ENCODE measurements at places on chromosomes 1 and 21.

DNA sequence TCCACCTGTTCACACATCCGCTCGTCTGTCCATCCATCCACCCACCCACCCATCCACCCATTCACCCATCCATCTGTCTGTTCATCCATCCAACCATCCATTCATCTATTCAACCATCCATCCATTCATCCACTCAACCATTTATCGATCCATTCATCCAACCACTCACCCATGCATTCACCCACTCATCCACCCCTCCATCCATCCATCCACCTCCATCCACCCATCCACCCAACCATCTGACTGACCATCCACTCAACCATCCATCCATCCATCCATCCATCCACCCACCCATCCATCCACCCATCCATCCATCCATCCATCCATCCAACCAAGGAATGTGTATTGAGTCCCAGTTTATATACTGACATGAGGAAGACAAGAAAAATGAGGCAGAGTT lies 73.1 kb downstream of the UMODL1 start:
- no peaks in the 10 kb centered on the region for H3K27me3 ChIP-seq
- H3K4me1 ChIP-seq, result peaks cover 7% of the 10 kb centered on the region
- no peak overlapping the region for H3K27ac ChIP-seq
- no peaks in the 10 kb centered on the region for H3K36me3 ChIP-seq

- H3K4me1 ChIP-seq, result peaks cover 9% of the 10 kb centered on the region
- no peak overlapping the region for H3K27ac ChIP-seq
- DNase-seq, result no peak
- no peak overlapping the region for H3K4me3 ChIP-seq
- H3K36me3 ChIP-seq, result no peaks in the 10 kb centered on the region
Measured at GRCh38 chr1:228992044-228992443, 256.8 kb downstream of the RHOU start.

GRCh38 chr1:94753171-94753972 lies 66.8 kb upstream of the SLC44A3 start:
- H3K27ac ChIP-seq, result peak overlapping the region; percentile 29
- H3K4me3 ChIP-seq, result no peak overlapping the region
- no peak for DNase-seq
- H3K27me3 ChIP-seq, result no peaks in the 10 kb centered on the region
- no peaks in the 10 kb centered on the region for H3K36me3 ChIP-seq

GRCh38 chr1:156493742-156494141 lies 6.8 kb downstream of the MEF2D start:
- peak overlapping the region; percentile 13 for H3K4me3 ChIP-seq
- H3K4me1 ChIP-seq, result peaks cover 100% of the 10 kb centered on the region
- H3K27me3 ChIP-seq, result no peaks in the 10 kb centered on the region
- DNase-seq, result no peak
- no peaks in the 10 kb centered on the region for H3K36me3 ChIP-seq
- H3K27ac ChIP-seq, result peak overlapping the region; percentile 79

GRCh38 chr1:53734650-53735211 lies 4.2 kb downstream of the GLIS1 start:
- H3K4me3 ChIP-seq, result no peak overlapping the region
- DNase-seq, result no peak
- no peaks in the 10 kb centered on the region for H3K36me3 ChIP-seq
- peak overlapping the region; percentile 42 for H3K27ac ChIP-seq

GRCh38 chr1:29498126-29499103 lies 262.1 kb downstream of the PTPRU start:
- H3K36me3 ChIP-seq, result no peaks in the 10 kb centered on the region
- H3K4me1 ChIP-seq, result peaks cover 2% of the 10 kb centered on the region
- H3K4me3 ChIP-seq, result no peak overlapping the region
- no peak for DNase-seq
- H3K27me3 ChIP-seq, result no peaks in the 10 kb centered on the region

GRCh38 chr1:196910215-196910614 lies 22.4 kb downstream of the CFHR4 start:
- H3K4me3 ChIP-seq, result no peak overlapping the region
- H3K36me3 ChIP-seq, result no peaks in the 10 kb centered on the region
- no peaks in the 10 kb centered on the region for H3K4me1 ChIP-seq
- no peak for DNase-seq
- H3K27ac ChIP-seq, result no peak overlapping the region

GRCh38 chr1:56938646-56939045 lies 27.2 kb downstream of the C8B start:
- no peaks in the 10 kb centered on the region for H3K27me3 ChIP-seq
- H3K4me1 ChIP-seq, result no peaks in the 10 kb centered on the region
- H3K4me3 ChIP-seq, result no peak overlapping the region
- H3K36me3 ChIP-seq, result no peaks in the 10 kb centered on the region
- no peak overlapping the region for H3K27ac ChIP-seq

GRCh38 chr1:160640359-160641123 lies 6.3 kb downstream of the SLAMF1 start:
- H3K27ac ChIP-seq, result no peak overlapping the region
- no peak for DNase-seq
- no peaks in the 10 kb centered on the region for H3K27me3 ChIP-seq
- H3K4me3 ChIP-seq, result no peak overlapping the region
- no peaks in the 10 kb centered on the region for H3K36me3 ChIP-seq

DNA sequence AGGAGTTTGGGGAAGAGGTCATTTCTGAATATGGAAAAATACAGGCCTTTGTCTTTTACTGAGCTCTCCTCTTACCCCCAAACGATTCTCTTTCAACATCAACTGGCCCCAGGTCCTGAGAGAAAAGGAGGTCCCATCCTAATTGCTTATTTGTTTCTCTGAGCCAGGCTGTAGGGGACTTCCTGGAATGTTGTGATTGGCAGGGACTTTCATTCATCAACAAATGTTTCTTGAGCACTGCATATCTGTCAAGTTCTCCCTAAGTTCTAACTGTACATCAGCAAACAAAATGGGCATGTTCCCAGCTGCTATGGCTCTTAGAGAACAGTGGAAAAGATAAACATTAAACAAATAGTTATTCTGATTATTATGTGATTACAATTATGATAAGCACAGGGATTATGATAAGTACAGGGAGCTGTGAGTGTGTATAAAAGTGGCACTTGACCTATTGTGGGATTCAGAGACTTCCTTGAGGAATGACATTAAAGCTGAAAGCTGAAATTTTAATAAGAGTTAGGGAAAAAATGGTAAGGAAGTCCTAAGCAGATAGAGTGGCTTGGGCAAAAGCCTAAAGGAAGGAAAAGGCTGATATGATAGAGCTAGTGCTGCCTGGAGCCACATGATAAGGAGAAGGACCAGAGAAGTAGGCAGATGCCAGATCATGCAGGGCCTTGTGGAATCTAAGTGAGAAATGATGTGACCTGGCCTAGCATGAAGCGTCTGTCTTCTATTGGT lies 11.6 kb downstream of the GPX7 start:
- no peaks in the 10 kb centered on the region for H3K36me3 ChIP-seq
- H3K27ac ChIP-seq, result no peak overlapping the region
- no peaks in the 10 kb centered on the region for H3K27me3 ChIP-seq
- H3K4me1 ChIP-seq, result no peaks in the 10 kb centered on the region
- no peak for DNase-seq

DNA sequence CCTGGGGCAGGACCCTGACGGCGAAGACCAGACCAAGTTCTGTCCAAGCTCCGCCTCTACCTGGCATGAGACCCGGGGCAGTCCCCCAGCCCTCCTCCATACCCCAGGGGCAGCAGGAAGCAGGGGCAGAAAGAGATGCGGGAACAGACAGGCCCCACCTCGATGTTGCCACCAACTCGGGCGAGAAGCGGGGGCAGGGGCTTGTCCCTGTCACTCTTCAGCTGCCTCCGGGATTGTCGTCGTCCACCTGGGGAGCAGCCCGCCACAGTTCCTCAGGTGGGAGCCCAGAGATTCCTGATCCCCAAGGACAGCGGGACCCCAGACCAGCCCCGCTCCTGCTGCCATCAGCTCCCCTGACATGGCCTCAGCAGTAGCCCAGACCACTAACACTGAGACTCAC lies 54.8 kb downstream of the CHD5 start:
- no peak overlapping the region for H3K4me3 ChIP-seq
- H3K27ac ChIP-seq, result no peak overlapping the region

- DNase-seq, result no peak
- peak overlapping the region; percentile 77 for H3K4me3 ChIP-seq
- H3K27me3 ChIP-seq, result peaks cover 74% of the 10 kb centered on the region
- H3K4me1 ChIP-seq, result peaks cover 14% of the 10 kb centered on the region
Measured at GRCh38 chr1:2049225-2049717, 940 bp upstream of the PRKCZ start.

GRCh38 chr21:34352556-34352955 lies 11.2 kb upstream of the KCNE2 start:
- no peak overlapping the region for H3K27ac ChIP-seq
- H3K4me1 ChIP-seq, result no peaks in the 10 kb centered on the region
- H3K27me3 ChIP-seq, result peaks cover 6% of the 10 kb centered on the region
- no peak for DNase-seq
- H3K4me3 ChIP-seq, result no peak overlapping the region

DNA sequence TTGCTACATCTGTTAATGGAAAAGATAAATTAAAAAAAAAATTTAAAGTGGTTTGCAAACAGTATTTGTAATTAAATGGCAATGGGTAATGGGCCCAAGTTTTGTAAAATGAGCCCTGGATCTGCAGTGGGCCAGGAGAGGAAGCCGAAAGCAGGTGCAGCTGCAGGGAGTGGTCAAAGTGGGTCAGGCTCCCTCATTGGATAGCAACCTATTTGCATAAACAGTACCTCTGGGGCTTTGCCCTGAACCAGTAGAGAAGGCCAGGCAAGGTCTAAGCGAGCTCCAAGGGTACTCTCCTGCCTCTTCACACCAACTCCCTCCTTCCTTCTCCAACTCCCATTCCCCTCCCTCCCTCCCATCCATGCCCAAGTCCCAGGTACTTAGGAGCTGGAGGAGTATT lies 138.9 kb downstream of the HMGB4 start:
- no peak for DNase-seq
- no peaks in the 10 kb centered on the region for H3K36me3 ChIP-seq
- no peak overlapping the region for H3K27ac ChIP-seq
- no peaks in the 10 kb centered on the region for H3K4me1 ChIP-seq
- H3K27me3 ChIP-seq, result no peaks in the 10 kb centered on the region

DNA sequence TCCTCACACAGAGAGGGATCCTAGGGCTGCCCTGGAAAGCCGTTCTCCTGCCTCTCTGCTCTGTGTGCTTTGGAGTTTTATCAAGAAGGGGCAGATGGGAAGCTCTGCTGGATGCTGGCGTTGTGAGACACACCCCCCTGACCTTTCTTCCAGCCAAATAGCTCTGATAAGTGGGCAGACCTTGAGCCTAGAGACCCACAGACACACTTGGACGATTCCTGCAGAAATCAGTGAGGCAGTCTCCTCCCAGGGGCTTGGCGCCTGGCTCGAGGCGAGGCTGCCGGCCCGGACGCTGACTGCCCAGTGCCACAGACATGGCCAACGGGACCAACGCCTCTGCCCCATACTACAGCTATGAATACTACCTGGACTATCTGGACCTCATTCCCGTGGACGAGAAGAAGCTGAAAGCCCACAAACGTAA lies at the start of gene MRAP:
MRAP (plus strand) TSS at position 198 of the 424 bp plus-strand sequence; CDS start at position 315, 117 bp downstream.
- H3K27me3 ChIP-seq, result no peaks in the 10 kb centered on the region
- peak within 1 kb of the TSS; percentile 39 for H3K27ac ChIP-seq
- no peak within 1 kb of the TSS for H3K4me3 ChIP-seq
- H3K36me3 ChIP-seq, result no peaks in the 10 kb centered on the region
- H3K4me1 ChIP-seq, result no peaks in the 10 kb centered on the region

DNA sequence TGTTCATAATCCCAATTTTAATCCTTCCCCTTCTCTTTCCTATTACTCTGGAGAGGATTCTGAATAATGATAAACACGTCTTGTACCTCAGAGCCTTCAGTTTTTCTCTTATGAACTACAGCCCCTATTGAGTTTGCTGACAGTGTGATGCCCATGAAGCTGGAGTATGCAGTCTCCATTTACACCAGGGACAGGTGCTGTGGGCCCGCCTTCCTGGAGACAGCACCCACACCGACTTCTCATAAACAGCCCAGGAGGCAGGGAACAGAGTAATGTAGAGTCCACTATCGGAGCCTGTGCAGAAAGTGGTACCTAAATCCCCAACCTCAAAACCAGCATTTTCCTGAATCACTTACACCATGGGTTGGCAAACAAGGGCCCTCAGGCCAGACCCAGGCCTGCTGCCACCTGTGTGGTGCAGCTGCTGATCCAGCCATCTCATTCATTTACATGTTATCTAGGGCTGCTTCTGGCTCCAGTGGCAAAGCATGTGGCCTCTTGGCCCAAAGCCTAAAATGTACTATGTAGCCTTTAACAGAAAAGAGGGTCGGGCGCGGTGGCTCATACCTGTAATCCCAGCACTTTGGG lies 95.1 kb upstream of the KRTAP19-8 start:
- no peaks in the 10 kb centered on the region for H3K36me3 ChIP-seq
- DNase-seq, result no peak
- no peaks in the 10 kb centered on the region for H3K27me3 ChIP-seq

DNA sequence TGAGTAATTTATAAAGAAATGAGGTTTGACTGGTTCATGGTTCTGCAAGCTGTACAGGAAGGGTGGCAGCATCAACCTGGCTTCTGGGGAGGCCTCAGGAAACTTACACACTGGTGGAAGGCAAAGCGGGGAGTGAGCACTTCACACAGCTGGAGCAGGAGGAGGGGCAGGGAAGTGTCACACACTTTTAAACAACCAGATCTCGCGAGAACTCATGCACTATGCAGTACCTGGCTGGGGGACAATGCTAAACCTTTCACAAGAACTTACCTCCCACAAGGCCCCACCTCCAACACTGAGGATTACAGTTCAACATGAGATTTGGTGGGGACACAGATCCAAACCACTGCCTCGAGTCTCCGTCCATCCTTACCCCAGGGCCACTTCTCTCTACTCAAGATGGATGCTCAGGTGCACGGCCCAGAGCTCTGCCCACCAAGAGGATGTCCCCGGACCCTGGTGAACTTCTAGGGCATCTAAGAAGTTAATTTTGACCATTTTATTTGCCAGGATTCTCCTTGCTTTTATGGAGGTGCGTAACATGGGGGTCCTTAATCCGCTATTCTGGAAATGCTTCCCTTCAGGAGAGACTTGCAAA lies 22.7 kb upstream of the ACTRT2 start:
- H3K4me1 ChIP-seq, result no peaks in the 10 kb centered on the region
- H3K36me3 ChIP-seq, result no peaks in the 10 kb centered on the region
- H3K27ac ChIP-seq, result no peak overlapping the region
- H3K4me3 ChIP-seq, result no peak overlapping the region

DNA sequence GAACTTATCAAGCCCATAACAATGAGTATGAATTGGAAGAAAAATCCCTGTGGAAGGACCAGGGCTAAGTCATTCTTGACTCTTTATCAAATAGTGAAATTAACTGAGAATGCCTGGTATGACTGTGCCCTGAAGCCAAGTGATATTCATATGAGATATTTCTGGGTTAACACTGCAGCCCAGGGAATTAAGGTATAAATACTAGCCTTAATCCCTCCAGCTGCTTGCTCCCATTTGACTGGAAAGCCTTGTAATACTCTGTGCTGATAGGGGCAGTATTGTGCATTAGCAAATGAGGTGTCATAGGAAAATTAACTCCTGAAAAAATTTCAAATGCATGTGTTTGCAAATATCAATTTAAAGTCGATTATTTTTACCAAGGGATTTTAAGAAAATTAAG lies 568.8 kb downstream of the LMO4 start:
- H3K36me3 ChIP-seq, result no peaks in the 10 kb centered on the region
- no peak overlapping the region for H3K4me3 ChIP-seq
- no peaks in the 10 kb centered on the region for H3K27me3 ChIP-seq
- H3K27ac ChIP-seq, result no peak overlapping the region
- no peaks in the 10 kb centered on the region for H3K4me1 ChIP-seq
- DNase-seq, result no peak

Data from esophagus squamous epithelium (tissue), 5 donors.